MV-4-11 (cell line): ENCODE measurements at places on chromosomes 16 and 17.

DNA sequence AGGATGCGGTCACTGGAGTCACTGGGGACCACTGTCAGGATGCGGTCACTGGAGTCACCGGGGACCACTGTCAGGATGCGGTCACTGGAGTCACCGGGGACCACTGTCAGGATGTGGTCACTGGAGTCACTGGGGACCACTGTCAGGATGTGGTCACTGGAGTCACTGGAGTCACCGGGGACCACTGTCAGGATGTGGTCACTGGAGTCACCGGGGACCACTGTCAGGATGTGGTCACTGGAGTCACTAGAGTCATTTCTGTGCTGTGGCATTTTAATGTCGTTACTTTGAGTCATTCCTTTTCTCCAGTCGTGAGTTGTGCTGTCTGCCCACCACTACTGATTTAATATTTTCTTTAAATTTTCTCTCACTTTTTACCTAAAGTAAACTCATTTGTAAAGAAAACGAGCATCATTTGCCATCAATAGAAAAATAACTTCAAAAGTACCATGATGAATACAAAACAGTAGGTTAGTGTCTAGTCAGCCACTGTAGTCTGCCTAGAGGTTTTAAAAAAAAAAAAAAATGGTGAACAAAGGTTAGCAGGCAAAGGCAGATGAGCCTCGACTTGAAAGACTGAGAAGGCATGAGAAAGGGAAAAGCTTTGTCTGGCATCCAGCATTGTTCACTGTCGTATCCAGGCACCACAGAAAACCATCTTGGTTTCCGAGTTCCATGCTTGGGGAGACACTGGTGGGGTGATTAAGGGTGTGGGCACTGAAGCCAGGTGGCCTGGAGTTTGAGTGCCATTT lies 346.6 kb downstream of the SNX29 start:
- peak; percentile 58 for DNase-seq

- DNase-seq = no peak
Measured at GRCh38 chr16:57638381-57638780, 10.0 kb downstream of the ADGRG1 start.

- DNase-seq = no peak
Measured at GRCh38 chr16:89066721-89067120, 26.9 kb upstream of the ACSF3 start.

DNA sequence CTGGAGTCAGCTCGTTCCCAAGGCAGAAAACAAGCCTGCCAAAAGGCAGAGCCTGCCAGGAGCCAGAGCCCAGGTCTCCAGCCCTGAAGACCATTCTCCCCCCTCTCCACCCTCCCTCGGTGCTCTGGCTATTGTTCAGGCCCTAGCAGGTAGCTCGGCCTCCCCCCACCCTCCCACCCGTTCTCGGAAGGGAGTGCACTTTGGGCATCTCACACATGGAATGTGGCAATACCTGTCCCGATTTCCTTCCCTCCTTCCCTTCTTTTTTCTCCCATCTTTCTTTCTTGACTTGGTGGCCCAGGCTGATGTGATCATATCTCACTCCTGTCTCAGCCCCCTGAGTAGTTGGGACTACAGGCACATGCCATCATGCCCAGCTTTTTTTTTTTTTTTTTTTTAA lies 12.4 kb downstream of the CNGB1 start:
- no peak for DNase-seq

GRCh38 chr16:1381612-1382406 lies 30.1 kb downstream of the GNPTG start:
- no peak for DNase-seq

DNA sequence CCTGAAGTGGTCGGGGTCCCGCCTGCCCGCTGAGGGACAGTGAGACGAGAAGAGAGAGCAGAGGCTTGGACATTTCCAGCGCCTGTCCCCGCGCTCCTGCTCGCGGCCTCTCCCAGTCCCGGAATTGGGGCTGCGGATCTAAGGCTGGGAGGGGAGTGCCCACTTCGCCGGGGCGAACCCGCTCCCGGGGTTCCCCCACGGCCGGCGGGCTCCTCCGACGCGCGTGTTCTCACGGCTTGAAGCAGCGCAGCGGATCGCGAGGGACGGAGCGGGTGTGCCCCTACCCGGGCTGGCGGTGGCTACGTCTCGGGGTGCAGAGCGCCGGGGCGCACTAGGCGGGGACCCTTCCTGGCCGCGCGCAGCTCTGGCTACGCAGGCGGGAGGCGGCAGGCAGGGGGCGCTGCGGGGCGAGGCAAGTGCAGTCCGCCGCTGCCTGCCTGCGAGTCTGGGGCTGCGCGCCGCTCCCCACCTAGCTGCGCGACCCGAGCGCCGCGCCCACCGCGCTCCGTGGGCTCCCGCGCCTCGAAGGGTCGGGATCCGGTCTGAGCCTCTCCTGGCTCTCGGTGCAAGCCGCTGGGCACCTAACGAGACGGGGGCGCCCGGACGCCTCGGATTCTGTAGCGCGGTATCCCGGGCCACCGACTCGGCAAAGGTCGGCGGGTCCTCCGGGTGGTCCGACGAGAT lies 1.2 kb downstream of the NGFR start:
- no peak for DNase-seq

DNA sequence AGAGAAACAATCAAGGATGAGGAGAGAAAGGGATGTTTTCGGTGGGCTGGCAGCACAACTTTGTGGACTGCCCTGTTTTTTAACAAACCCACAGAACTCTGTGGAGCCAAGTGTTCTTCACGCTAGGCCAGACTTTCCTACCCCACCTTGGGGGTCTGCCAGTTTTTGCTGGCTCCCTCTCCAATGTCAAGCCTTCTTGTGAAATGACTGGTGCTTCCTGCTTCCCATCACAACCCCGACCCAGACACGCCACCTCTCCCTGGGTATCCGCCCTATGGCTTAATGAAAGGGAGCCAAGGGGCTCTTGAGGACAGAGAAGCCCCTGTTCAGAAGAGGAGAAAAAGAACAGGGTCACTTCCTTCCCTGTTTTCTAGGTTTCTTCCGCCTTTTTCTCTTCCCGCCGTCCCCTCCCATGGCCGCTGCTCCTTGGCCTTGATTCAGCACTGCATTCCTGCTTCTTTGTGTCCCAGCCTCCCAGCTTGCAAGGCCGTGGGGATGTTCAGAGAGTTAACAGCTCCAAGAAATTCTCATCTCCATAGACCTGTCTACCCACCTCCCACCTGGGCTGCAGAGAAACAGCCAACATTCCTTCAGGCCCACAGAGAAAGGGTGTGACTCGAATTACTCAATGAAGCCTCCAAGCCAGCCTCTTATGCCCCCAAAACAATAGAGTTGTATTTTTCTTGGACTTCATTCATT lies 16.5 kb upstream of the SOX9 start:
- DNase-seq = no peak

GRCh38 chr17:82874011-82874835 lies 34.4 kb upstream of the ZNF750 start:
- no peak for DNase-seq

DNA sequence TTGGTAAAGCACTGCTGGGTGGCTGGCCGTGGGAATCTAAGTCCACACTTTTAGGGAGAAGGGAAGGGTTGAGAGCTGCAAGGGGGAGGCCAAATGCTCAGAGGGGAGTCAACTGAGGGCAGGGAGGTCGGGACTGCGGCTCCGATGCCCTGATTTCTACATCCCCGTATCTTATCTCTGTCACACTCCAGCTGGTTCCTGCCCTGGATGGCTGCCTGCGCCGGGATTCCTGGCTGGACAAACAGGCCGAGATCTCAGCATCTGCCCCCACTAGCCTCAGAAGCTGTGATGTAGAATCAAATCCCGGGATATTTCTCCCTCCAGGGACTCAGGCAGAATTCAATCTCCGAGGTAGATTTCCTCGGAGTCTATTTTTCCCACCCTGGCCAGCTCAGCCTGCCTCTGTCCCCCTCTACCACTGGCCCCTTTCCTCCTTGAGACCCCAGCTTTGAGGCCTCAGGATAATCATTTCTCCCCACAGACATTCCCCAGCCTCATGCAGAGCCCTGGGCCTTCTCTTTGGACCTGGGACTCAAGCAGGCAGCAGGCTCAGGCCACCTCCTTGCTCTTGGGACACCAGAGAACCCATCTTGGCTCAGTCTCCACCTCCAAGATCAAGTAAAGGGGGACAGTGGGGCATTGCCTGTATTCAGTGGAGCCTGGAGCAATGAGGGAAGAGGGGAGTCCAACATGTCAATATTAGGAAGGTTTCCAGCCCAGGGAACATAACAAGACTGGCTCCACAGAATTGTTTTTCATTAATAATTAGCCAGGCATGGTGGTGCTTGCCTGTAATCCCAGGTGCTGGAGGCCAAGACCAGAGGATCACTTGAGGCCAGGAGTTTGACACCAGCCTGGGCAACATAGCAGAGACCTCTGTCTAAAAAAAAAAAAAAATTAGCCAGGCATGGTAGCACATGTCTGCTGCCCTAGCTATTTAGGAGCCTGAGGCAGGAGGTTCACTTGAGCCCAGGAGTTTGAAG lies 1.8 kb downstream of the SHBG start:
- DNase-seq = no peak

GRCh38 chr16:12458591-12459358 lies 344.9 kb downstream of the CPPED1 start:
- DNase-seq = peak; percentile 92
